ENCODE measurements at places on chromosomes 2 and 18.

DNA sequence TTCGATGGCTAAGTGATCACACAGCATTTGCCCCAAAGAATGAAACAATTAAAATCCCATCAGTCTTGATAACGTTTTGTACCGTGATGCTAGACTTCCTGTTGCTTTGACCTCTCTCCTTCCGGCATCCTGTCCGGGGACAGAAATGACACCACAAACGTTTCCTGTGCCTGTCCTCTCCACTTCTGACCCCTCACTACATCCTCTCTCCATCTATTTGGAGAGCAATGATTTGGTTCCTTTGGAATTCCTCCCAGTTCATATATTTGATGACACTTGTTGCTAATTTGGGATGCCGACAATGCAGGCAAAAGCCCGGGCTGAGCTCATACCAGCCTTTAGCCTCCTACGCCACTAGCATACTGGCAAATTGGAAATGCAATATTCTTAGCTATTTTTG is 151.2 kb upstream of the CCDC68 start:
- DNase-seq: no peak

DNA sequence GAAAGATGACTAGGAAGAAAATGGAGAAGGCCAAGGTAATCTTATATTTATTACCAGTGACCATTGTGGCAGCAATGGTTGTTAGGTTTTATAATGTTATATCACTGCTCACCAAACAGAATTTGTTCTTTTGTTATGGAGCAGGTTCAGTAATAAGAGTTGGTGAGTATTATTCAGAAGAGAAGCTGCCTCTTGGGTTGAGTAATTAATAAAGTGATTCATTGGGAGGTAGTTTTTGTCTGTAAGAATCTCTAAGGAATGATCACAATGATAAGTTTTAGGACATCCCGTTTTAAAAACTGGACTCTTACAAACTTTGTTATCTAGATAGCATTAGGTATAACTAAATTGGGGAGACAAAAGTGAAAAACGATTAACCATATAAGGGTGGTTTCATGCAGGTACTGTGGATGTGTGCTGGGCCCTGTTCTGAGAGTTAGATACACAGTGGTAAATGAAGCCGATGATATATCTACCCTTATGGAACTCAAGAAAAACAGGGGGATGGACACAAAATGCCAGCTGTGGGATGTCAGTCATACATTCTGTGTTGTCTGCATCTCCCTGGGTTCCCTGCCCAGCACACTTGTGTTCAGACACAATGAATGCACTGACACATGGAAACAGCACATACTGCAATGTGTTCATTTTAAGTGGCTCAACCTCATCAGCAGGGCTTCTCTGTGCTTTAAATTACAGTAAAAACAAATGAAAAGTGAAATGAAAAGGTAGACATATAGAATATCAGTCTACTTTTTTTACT is 7.5 kb downstream of the MAP4K4 start:
- no peak for DNase-seq

DNA sequence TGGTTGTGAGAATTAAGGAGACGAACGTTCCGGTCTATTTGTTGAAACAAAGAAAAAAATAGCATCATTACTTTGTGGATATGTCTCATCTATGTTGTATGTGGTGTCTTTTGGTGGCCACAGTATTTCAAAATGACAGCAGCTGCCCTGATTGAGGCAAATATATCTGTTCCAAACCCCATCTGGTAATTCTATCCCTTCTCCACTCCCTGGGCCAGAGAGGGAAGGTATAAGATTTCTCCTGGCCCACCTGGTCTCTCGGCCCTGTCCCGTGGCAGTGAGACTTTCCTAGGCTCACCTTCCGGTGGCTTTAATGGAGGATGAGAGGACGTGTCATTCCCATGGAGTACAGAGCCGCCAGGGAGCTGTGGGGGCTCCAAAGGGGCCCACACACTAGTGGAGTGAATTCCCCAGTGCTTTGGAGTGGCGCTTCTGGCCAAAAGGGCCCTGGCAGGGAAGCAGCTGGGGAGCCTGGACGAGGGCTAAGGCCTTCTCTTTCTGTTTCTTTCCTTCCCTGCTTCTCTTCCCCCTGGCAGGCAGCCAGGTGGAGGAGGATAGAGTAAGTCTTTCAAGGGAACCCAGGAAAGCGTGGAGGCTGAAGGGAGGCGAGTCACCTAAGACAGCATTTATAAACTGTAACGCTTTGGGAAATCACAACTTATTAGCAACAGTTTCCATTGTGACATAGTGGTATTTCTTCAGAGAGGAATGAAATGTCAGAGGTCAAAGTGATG is 5.6 kb downstream of the FOSL2 start:
- no peak for DNase-seq

DNA sequence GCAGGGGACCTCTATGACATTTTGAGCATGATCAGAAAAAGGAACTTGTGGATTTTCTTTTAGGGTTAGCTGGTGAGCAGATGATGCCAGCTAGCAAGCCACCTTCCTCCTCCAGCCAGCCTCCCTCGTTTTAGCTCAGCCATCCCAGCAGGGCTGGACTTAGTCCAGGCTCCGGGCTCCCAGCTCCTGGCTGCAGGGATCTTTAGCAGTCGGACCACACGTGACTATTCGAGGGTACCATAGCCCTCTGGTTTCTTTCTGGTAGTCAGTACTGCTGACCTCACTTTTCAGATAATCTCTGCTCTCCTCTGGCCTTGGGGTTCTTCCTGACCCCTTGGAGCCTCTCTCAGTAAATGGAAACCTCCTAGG is 31.8 kb downstream of the NCK2 start:
- no peak for DNase-seq

DNA sequence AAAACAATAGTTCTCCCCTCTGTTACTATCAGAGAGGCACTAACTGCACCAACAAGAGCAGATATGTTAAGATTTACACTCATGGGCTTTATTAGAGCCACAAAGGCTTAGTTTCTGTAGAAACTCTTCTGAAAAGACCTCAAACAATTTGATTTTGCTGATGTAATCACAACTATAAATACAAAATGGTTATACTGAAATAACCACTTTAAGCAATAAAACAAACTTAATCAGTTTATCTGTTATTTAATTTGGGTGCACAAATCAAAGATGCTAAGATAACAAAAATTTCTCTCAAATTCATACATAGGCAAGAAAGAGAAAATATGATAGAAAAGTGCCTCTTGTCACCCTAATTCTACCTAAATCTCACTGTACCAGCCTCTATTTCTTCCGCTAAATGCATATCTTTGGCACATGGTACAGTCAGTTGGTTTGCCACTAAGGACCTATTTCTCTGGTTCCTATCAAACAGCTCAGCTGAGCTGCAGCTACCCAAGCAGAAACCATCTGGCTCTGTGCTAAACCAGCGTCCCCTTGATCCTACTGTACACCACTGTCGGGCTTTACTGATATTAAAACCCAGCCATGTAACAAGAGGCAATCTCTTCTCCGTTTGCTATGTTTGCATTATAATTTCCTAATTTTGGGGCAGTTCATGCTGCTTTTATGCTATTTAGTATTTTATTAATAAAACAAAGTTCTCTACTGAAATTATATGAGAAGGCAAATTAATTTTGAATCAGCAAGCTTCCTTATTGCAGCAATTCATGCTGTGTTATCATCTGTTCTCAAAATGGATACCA is 60.1 kb downstream of the CWC22 start:
- DNase-seq: no peak

GRCh38 chr18:78773819-78774218 is 205.8 kb upstream of the SALL3 start:
- DNase-seq: no peak

- DNase-seq: no peak
These were observed 187.4 kb downstream of the ALK start for GRCh38 chr2:29733965-29734364.

DNA sequence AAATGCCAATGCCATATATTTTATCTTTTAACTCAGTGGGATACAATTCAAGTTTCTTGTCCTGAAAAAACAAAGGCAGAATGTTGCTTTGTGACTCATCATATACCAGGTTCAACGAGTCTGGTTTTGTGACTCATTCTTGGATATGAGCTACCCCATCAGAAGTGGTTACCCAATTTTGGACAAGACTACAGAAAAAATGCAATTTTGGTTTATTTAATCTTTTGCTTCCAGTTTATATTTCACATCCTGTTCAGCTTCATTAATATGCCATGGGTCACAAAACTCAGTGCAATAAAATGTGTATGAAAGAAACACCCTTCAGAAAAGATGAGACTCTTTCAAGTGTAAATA is 25.0 kb downstream of the FN1 start:
- DNase-seq: no peak

GRCh38 chr2:124147552-124147951 is 122.5 kb downstream of the CNTNAP5 start:
- no peak for DNase-seq

- DNase-seq: no peak
These were observed 38.1 kb downstream of the CHRNA1 start for GRCh38 chr2:174726212-174726611.

DNA sequence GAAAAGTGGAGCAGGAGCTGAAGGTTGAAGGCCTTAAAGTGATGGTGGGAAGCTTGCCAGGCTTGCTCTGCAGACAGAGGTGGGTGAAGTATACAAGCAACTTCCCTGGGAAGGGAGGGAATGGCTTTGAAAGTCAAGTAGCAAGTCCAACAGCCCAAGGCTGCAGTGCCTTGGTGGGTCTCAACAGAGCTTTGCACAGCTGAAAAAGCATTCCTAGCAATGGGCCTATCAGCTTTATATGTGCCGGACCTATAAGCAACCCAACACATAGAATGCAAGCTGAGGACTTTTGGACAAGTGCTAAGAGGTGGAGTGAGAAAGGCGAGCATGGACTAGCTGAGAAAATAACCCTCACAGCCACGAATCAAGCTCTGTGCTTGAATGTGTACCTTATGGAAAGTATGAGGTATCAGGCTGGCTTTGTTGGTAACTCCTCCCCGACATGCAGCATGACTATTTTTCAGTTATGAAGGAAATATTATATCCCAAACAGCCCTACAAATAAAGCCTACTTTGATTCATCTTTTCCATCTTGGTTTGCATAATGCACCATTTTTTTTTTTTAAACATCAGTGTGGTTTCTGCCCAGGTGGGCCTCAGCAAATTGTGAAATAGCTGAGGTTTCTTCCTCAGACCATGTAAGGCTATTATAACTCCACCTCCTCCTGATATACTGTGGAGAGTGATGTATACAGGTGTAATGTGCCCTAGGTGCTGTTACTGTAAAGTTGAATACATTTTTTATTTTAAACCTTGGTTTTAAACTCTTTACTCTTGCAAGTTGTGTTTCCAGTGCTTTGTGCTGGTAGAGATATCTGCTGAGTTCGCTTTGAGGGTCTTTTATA is 241.4 kb upstream of the CXCR4 start:
- DNase-seq: no peak

- no peak for DNase-seq
These were observed 42.7 kb downstream of the FHOD3 start for GRCh38 chr18:36340246-36340645.

DNA sequence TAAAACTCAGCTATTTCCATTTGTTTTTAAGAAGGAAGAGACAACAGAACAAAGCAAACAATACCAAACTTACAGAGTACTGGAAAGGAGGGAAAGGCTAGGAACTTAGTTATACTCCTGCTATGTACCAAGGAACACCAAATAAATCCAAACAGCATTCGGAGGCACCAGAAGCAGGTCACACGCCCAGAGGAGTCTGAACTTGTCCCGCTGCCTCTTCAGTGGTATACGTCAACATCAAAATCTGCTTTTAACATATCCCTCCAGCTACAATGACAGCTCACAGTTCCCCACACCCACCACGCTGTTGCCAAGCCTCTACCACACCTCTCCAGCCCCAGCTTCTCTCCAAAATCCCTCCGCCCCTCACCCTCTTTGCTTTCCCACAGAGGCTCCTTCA is 17.3 kb downstream of the C2orf76 start:
- no peak for DNase-seq

GRCh38 chr2:232405943-232406510 is 617 bp upstream of the ALPG start:
- DNase-seq: no peak

- no peak for DNase-seq
These were observed 78.1 kb downstream of the TEX51 start for GRCh38 chr2:126976721-126977328.

- DNase-seq: no peak
These were observed 29.9 kb upstream of the AGAP1 start for GRCh38 chr2:235463893-235464292.

DNA sequence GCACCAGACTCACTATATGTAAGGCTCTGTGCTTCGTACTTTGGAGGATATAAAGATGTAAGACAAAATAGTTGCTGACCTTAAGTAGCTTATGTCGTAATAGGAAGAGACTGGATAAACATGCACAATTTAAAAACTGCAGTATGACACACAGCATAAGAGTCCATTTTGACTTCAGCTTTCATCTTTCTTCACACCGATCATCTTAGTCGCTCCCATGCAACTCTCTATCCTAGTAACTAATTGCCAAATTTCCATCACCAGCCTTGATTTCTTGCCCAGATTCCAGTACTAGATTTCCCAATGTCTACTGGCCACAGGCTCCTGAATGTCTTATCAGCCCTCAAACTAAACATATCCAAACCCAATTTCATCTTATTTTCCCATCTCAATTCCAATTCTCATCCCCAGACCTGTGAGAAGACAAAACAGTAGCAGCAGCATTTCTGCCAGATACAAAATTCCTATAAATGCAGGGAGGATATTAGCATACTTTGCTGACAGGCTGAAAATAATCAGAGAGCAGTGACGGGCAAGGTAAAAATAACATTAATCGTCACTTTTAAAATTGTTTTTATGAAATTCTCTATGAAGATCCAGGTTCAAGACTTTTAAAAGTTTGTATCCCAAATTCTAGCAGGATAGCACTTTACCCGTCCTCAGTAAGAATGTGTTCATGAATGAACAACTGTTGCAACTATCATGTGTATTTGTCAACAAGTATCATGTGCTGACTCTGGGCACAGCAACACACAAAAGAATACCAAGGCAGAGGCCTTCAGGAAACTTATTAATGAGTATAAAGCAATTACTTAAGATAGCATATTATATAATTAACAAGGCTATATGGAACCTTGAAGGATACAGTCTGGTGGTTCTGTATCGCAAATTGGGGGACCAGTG is 42.2 kb downstream of the KIDINS220 start:
- no peak for DNase-seq

- DNase-seq: peak; percentile 24
These were observed 139.7 kb downstream of the ROCK1 start for GRCh38 chr18:20971886-20972267.

GRCh38 chr2:71547616-71548285 is 94.4 kb downstream of the DYSF start:
- no peak for DNase-seq

DNA sequence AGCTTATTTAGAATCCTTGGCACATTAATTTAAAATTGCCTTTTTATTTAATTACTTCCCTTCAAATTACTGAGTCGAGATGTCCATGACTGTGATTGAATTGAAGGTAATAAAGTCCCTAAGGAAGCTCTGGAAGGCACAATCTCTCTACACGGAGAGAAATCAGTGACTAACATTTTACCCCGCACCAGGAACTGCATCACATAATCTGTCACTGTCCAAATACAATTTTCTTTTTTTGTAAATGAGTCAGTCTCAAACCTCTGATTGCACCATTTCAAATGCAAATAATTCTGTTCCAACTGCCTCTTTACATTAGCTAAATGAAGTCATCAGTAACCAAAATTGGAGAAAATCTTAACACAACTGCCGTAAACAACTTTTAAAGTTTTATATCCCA is 311.9 kb downstream of the CCDC178 start:
- no peak for DNase-seq

All from CD4-positive, alpha-beta T cell treated with Interleukin-21 for 1 hour (primary cell).